ENCODE measurements at places on chromosomes 5 and 9.

- DNase-seq = no peak
Observed at GRCh38 chr5:41876678-41877077, 6.5 kb upstream of the OXCT1 start.

GRCh38 chr5:79512471-79513307 lies 1.2 kb downstream of the HOMER1 start:
- DNase-seq = no peak

- DNase-seq = no peak
Observed at GRCh38 chr5:149940077-149940574, 4.5 kb downstream of the PDE6A start.

- DNase-seq = no peak
Observed at GRCh38 chr9:114937516-114937915, 7.1 kb upstream of the TNFSF8 start.

DNA sequence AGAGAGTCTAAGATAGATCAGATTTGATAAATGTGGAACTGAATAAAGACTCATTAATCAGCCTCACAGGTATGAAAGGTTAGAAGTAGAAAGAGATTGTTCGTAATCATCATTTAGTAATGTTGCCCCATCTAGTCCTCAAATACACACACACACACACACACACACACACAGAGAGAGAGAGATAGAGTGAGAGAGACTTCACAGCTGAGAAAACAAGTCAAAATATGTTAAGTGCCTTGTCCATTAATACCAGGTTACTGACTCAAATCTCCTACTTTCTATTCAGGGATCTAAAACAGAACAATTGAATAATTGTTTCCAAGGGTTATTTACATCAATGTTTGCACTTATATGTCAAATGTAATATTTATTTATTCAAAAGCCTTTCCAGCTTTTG lies 284.6 kb downstream of the MRPS30 start:
- no peak for DNase-seq

- no peak for DNase-seq
Observed at GRCh38 chr5:36492984-36493654, 113.3 kb upstream of the SLC1A3 start.

- DNase-seq = no peak
Observed at GRCh38 chr9:2132484-2133082, 117.4 kb downstream of the SMARCA2 start.

- DNase-seq = no peak
Observed at GRCh38 chr5:7422316-7423106, 26.6 kb downstream of the ADCY2 start.

DNA sequence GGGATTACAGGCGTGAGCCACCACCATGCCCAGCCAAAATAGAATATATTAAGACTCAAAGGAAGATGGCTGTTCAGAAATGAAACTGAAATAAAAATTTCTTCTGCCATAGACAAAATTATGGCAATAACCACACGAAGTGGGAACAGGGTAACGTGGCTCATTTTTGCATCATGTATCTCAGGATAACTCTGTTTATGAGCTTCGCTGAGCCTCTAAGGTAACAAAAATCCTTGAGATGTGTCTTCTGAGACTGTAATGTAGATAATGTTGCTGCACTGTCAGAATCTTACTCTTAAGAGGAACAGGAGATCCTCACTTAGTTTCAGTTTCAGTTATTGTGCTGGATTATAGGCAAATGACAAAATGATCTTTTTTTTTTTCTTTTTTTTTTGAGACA lies 153.8 kb downstream of the GOLPH3 start:
- DNase-seq = no peak

- no peak for DNase-seq
Observed at GRCh38 chr5:135671052-135671705, 92.4 kb upstream of the CXCL14 start.

DNA sequence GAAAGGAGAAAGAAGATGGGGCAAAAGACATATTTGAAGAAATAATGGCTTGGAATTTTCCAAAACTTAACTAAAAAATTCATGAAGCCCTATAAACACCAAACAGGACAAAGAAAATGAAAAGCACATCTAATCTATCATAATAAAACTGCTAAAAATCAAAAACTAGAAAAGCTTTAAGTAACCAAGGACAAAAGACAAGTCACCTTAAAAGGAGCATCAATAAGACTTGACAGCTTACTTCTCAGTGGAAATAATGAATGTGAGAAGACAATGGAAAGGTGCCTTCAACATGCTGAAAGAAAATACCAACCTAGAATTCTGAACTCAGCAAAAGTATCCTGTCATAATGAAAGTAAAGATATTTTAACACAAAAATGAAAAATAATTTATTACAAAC lies 27.0 kb downstream of the GTF3C4 start:
- DNase-seq = no peak

DNA sequence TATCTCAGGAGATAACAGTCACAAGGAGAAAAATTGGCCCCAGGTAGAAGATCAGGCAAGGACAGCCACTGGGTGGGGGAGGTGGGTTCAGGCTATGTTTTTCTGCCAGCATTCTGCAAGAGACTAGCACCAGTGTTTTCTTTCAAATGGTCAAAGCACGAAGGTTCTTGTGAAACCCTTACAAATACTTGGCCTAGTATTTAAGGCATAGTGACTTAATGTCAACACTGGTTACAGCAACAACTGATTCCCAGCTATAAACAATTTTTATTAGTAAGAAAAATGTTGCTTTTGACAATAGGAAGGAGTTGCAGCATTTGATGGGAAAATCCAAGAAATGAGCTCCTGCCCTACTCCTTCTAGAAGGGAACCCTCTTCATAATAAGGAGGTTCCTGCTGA lies 349.6 kb downstream of the SLIT3 start:
- no peak for DNase-seq

- no peak for DNase-seq
Observed at GRCh38 chr5:11069041-11069440, 308.0 kb upstream of the DAP start.

DNA sequence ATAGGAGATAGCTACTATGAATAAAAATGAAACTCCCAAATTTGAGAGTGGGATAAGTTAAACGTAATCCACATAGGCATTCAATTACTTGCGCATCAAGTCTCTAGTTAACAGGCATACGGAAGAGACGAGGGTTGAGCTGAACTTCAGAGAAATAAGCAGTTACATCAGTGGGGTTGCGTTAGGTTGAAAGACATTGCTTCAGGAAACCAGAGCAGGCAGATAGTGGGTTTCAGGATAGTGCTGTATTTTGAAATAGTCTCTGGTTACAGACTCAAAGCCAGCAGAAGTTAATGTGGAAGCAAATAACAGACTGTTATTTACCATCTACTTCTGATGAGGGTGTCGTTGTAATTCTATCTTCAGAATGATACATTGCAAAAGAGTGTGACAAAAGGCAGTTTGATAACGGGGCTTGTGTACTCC lies 533.4 kb downstream of the PDE4D start:
- DNase-seq = no peak

DNA sequence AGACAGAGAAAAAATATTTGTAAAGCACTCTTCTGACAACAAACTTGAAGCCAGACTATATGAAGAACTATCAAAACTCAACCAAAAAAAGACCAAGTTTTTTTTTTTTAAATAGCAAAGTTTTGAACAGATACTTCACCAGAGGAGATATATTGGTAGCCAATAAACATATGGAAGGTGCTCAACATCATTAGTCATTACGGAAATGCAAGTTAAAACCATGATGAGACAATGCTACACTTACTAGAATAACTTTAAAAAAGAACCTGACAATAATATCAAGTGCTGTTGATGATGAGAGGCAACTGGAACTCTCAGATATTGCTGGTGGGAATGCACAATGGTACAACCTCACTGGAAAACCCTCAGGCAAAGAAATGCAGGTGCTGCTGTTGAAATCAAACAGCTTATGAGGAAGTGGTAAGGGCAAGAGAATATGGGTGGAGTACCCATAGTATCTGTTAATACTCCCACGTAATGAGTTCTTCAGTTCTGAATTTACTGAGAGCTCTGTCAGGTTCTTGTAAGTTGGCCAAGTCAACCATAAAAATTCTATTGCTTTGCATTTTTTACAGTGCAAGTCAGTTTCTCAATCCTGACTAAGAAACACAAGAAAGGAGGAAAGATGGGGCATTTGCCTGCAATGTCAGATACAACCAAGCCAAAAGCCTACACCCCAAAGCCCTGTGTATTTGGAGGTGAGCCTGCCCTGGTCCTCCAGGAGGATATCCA lies 87.3 kb upstream of the GNAQ start:
- DNase-seq = no peak

- DNase-seq = no peak
Observed at GRCh38 chr9:130912932-130913598, 16.5 kb upstream of the QRFP start.

DNA sequence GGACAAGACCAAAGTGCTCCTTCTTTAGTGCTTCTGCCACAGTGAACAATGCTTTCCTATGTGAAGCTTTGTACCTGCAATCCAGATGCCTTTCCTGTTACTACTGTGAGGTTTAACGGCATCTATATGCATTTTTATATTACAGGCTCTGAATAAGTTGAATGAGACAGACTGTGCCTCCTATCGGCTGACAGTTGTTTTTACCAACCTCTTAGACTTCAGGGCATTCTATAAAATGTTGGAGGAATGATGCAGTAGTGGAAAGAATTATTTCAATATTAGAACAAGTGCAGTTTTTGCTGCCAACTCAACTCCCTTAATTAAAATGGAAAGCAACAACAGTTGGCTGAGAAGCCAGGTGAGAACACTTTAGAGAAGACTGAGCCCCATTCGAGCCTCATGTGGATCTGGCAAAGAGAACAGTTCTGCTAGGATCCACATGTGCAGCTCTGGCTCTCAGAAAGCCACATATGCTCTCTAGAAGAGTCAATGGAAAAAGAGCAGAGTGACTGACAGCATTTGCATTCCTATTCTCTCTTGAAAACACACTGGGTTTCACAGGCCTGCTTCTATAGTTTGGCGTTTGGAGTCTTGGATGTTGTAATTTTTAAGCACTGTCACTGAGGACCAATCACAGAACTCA lies 147.5 kb downstream of the LURAP1L start:
- DNase-seq = no peak

GRCh38 chr9:109316207-109316640 lies 4.6 kb downstream of the EPB41L4B start:
- DNase-seq = no peak

- no peak for DNase-seq
Observed at GRCh38 chr5:151895660-151896030, 29.0 kb downstream of the GLRA1 start.

- DNase-seq = no peak
Observed at GRCh38 chr9:87599901-87600610, 102.4 kb downstream of the DAPK1 start.

DNA sequence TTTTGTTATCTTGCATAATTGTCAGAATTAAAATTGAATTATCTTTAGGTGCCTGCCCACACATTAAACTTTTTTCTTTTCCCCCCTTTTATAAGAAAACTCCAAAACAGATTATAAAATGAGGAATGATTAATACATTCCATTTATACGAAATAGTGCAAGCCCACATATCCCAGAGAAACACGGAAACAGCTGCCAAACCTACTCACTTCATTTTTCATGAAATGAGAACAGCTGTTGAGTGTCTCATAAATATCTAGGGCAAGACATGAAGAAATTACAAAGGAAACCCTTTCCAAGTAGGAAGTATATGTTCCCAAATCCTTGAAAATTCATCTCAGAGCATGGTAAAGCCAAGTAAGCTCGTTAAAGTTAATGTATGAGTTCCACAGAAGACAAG lies 459.4 kb upstream of the NMUR2 start:
- no peak for DNase-seq

DNA sequence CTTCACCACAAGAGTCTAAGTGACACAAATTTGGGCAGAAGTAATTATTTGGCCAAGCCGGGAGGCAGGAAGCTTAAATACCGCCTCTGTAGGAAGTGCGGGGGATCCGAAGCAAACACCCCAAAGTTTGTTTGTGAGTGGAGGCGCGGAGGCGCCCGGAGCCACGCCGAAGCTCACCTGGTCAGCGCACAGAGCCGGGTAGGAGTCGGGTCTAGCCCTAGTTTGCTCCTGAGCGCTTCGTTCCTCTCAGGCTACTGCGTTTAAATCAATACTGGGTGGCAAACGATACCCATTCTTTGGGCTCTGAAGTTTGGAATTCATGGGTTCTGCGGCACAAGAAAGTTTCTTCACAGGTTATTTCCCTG lies 855 bp downstream of the MCC start:
- no peak for DNase-seq

DNA sequence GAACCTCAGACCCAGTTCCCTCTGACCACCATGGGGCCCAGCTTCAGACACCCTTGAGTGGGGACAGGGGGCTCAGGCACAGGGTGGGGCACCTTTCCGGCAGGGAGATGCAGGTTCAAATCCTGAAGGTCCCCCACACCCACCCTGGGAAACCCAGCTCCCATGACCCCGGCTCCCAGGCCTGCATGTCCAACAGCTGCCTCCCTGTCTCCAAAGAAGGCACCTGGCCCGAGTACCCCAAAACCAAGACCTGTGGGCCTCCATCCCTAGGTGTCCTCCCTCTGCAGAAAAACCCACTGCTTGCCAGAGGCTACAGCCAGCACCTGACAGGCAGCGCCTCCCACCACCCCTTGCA lies 38.5 kb downstream of the VAV2 start:
- DNase-seq = no peak

DNA sequence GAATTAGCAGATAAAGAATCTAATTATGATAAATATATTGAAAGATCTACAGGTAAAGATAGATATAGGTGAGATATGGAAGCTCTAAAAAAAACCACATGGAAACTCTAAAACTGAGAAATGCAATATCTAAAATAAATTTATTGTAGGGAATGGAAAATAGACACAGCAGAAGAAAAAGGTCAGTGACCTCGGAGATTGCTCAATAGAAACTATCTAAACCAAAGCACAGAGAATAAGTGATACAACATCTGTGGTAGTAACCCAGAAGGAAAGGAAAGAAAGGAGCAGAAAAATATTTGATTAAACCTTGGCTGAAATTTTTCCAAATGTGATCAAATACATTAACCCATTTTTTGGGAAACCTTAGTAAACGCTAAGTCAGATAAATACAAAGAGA lies 43.1 kb upstream of the GLIPR2 start:
- no peak for DNase-seq

GRCh38 chr5:163614787-163615186 lies 109.4 kb downstream of the MAT2B start:
- no peak for DNase-seq

DNA sequence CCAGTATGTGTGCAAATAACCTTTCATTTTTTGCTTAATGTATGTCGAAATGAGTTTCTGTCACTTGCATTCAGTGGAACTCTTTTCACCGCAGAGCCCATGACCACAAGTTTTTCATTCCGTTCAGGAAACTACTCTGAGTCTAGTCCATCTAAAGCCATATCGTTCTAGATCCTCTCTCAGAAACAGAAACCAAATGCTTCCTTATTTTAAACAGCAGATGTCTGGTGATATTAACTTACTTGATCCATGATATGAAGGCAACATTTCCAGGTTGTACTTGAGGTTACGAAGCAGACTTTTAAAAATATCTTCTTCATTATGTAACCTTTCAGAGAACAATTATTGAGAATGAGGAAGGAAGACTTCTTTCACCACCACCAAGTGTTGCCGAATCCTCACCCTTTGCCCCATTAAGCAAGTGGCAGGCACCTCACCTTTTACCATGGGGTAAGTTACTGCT lies 72.4 kb upstream of the GNAQ start:
- DNase-seq = no peak

- no peak for DNase-seq
Observed at GRCh38 chr9:23120630-23121029, 674.0 kb downstream of the DMRTA1 start.

Data from stimulated activated CD4-positive, alpha-beta T cell treated with anti-CD3 and anti-CD28 coated beads, TNF-alpha, amount 100 ng/mL, for 1 hour (primary cell).